T-helper 17 cell (primary cell): ENCODE measurements at places on chromosomes 1 and 21.

DNA sequence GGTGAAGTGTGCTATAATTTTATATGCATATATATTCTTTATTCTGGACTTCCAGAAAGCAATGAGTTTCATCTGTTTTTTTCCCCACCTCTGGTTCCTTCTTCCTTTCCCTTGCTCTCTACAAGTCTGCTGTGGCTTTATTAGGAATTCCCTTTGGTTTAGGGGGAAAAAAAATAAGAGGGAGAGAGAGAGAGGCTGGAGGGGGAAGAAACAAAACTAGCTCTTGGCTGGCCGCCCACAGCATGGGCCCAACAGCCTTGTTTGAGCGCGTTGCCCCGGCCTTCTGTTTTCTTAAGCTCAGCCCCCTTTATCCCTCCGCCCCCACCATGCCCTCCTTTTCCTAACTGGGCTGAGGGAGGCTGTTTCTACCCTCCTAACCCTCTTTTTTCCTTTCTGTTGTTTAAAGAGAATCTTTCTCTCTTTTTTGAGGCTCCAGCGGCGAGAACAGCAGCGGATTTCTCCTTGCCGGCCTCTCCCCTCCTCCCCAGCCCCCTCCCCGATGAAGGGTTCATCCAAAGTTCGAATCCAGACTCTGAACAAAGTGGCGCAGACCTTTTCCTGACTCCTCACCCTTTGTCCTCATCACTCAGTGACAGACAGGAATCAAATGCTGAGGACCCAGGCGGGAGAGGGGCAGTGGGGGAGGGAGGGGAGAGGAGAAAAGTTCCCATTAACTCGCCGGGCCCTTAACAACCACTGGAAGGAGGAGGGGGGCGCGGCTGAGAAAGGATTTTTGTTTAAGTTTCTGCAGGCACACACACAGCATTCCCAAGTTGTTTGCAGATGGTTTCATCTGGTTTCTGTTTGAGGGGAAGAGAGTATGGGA lies 29.7 kb downstream of the PBX1 start:
- H3K4me3 ChIP-seq: no peak overlapping the region
- no peaks in the 10 kb centered on the region for H3K4me1 ChIP-seq
- no peak overlapping the region for H3K27ac ChIP-seq
- H3K27me3 ChIP-seq: peaks cover 6% of the 10 kb centered on the region
- H3K36me3 ChIP-seq: no peaks in the 10 kb centered on the region

- no peak overlapping the region for H3K4me3 ChIP-seq
- peaks cover 25% of the 10 kb centered on the region for H3K4me1 ChIP-seq
- no peaks in the 10 kb centered on the region for H3K27me3 ChIP-seq
- H3K36me3 ChIP-seq: no peaks in the 10 kb centered on the region
- no peak overlapping the region for H3K27ac ChIP-seq
- no peak for DNase-seq
Observed at GRCh38 chr1:28910379-28911115, 3.8 kb upstream of the EPB41 start.

DNA sequence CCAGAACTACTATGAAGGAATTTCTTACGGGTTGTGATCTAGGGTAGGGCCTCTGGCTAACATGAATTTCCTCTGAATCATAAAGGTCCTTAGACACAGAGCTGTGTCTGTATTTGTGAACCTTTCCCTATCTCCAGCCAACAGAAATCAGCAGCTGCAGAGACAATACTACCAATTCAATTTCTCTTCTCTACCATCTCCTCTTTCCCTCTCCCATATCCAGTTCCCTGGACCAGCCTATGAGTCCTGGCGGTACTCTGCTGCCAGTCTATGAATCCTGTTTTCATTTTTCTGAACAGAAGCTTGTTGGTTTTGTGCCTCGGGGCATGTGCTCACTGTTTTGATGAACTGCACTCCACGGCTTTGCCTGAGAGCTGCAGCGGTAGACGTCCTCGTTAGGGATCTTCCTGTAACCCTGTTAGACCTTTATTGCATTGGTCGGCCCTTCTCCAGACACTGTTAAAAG lies 458.0 kb upstream of the VAMP3 start:
- DNase-seq: no peak
- H3K4me3 ChIP-seq: no peak overlapping the region
- H3K36me3 ChIP-seq: no peaks in the 10 kb centered on the region
- H3K27me3 ChIP-seq: peaks cover 46% of the 10 kb centered on the region
- H3K27ac ChIP-seq: no peak overlapping the region

- H3K4me3 ChIP-seq: peak overlapping the region; percentile 98
- peak overlapping the region; percentile 99 for H3K27ac ChIP-seq
- DNase-seq: no peak
- peaks cover 25% of the 10 kb centered on the region for H3K4me1 ChIP-seq
Observed at GRCh38 chr1:25821630-25822091, 1.9 kb downstream of the MTFR1L start.

DNA sequence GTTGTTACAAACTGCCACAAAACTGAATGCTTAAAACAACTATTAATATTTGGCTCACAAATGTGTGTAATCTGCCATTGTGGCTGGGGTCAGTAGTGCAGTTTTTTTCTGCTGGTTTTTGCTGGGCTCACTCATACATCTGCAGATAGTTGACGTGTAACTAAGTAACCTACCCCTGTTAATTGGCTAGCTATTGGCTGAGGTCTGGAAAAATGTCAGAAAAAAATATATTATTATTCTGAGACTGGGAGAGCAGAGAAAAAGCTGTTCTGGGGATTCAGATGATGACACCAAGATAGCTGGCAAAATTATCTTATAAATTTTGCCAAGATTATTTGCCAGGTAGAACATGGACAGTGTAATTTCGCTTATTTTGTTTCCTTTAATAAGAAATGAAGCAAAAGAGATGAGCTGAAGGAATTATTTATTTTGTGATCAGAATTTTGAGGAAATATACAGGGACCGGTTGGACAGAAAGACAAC lies 616.1 kb upstream of the ADAMTS5 start:
- no peak overlapping the region for H3K27ac ChIP-seq
- H3K27me3 ChIP-seq: no peaks in the 10 kb centered on the region
- no peak for DNase-seq
- H3K4me1 ChIP-seq: no peaks in the 10 kb centered on the region
- H3K4me3 ChIP-seq: no peak overlapping the region

DNA sequence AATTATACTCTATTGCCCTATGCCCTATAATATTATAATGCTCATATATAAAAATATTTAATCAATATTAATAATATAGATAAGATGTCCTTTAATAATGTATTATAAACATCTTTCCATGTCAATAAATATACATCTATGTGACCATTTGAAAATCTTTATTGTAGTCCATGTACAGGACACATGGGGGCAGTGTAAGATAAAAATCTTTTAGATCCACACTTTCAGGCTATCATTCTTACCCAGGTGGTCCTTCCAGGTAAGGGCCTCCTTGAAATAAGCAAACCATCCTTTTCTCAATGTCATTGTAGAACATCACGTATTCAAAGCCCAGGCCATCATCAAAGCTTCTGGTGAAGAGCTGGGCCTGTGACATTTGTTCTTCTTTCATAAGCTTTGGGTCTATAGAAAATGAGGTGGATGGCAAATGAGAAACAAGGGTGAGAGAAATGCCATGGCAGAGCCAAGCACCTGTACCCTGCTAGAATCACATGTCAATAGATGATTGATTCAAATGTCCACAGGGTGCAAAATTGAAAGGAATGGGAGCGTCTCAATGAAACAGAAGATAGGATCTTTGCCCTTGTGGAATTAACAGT lies 20.2 kb downstream of the THEM4 start:
- no peak overlapping the region for H3K4me3 ChIP-seq
- H3K4me1 ChIP-seq: peaks cover 35% of the 10 kb centered on the region
- H3K27ac ChIP-seq: peak overlapping the region; percentile 81
- H3K36me3 ChIP-seq: peaks cover 20% of the 10 kb centered on the region
- no peak for DNase-seq
- H3K27me3 ChIP-seq: no peaks in the 10 kb centered on the region
